ENCODE measurements at places on chromosomes 1 and 21.
A peak's percentile ranks its signal among the peaks of the same experiment; 100 is the strongest.

DNA sequence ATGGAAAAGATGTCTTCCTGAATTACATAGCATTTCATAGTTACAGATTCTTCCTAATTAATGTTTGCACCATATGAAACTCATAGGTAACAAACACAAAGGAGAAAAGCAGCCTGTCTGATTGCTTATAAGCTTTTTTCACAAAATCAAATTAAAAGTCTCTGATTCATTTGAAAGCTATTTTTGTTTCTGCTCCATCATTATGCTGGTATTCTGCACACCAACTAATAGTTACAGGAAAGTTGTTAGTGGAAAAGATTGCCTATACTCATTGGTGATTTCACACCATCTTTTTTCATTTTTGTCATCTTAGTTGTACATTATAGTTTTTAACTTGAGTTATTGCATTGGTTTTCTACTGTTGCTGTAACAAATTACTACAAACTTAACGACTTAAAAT is 70.0 kb downstream of the PRKAA2 start:
- DNase-seq: peak; percentile 27

DNA sequence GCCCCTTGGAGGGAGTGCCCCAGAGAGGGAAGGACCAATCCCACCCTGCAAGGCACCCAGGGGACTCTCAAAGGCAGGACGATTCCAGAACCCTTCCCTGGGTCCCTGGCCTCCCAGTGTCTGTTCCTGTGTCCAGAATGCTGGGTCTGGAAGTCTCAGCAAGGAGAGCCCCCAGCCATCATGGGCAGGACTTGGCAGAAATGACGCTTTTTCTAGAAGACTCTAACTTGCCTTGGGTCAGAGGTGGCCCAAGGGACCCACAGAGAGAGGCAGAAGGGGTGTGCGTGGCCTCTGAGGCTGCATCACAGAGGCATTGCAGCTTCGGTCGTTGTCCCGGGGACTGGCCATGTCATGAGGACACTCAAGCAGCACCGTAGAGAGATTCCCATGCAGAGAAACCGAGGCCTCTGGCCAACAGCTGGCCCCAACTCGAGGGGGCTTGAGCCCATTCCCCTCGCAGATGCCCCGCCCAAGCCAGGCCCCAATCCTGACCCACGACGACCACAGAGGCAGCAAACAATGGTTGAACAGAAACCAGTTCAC is 57.8 kb downstream of the WNT9A start:
- no peak for DNase-seq

DNA sequence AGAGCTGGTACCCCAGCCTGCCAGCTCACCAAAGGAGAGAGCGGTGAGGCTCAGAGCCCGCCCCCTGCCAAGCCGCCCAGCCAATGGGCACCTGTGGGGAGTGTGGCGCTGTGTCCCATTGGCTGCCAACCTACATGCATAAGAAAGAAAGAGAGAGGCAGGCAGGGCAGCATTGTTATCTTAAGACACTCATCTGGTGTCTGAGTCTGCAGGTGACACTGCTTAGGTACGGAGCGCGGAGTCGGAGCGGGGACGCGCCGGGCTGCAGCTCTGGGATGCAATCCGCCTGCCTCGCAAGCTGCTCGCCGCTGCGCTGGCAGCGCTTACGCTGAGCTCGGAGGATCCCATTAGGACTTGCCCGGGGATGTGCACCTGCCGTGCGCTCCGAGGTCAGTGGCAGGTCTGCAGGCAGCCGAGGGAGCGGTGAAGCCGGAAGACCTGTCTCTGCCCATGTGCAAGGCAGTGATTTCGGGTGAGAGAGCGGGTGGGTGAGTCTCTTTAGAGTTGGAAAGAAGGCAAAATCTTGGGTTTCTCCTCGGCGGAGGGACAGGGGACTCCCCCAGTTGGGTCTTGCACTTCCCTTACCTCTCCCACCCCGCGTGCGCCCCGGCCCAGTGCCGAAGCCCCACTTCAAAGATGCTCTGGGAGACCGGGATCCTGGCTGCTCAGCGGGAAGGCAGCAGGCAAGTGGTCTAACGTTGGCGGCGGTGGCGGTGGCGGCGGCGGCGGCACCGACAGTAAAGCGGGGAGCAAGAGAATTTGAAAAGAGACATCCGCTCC is at the start of gene BRINP2:
Gene BRINP2 (plus strand): TSS at position 203 of the 780 bp plus-strand sequence. CDS start 58,919 bp downstream, outside the sequence.
- peak; percentile 49 for DNase-seq

DNA sequence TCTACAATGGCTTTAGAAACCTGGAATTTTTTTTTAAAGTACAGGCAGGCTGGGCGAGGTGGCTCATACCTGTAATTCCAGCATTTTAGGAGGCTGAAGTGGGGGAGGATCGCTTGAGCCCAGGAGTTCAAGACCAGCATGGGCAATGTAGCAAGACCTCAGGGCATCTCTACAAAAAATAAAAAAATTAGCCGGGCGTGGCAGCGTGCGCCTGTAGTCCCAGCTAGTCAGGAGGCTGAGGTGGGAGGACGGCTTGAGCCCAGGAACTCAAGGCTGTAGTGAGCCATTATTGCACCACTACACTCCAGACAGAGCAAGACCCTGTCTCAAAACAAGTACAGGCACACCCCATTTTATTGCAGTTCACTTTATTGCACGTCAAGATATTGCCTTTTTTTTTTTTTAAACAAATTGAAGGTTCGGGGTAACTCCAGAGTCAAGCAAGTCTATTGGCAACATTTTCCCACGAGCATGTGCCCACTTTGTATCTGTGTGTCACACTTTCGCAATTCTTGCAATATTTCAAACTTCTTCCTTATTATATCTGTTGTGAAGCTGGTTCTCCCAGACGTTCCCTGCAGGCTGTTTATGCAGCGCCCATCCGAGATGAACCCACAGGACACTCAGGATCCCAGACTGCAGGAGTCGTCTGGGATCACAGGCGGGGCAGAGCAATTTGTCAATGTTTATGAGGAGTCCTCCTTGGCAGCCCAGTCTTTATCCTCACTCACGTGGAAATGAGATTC is 4.7 kb downstream of the HES2 start:
- no peak for DNase-seq

DNA sequence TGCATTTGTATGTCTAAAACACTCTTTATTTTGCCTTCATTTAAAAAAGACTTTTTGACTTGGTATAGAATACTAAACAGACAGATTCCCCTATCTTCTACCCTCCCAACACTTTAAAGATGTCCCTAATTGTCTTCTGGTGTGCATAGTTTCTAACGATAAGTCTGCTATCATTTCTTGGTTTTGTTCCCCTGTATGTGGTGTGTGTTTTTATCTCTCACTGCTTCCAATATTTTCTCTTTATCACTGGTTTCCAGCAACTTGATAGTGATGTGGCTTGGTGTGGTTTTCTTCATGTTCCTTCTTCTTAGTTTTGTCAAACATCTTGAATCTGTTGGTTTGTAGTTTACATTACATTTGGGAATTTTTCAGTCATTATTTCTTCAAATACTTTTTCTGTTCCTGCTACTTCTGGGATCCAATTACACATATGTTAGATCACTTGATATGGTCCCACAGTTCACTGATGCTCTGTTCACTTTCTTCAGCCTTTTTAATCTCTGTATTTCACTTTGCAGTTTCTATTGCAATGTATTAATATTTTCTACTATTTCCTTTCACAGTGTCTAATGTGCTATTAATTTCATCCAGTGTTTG is 23.2 kb downstream of the F5 start:
- no peak for DNase-seq

- no peak for DNase-seq
Observed at GRCh38 chr1:6134206-6134605, 45.9 kb downstream of the CHD5 start.

DNA sequence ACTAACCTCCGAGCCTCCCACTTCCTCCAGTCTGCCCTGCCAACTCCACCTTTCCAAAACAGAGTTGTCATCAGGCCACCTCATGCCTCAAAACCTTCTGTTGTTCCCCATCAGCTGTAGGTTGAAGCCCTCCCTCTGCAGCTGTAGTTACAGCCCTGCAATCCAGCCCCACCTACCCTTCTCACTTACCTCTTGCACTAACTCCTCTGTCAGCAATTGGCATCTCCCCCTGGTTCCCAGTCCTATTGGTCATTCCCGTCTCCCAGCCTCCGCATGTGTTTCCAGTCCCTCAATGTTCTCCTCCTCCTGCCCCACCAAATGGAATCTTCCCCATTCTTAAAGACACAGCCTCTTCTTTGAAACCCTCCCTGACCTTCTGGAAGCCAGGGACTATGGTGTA is 100.1 kb upstream of the GCLM start:
- no peak for DNase-seq

GRCh38 chr1:11671544-11672286 is 7.7 kb downstream of the FBXO6 start:
- DNase-seq: no peak

GRCh38 chr1:236795757-236796667 is 920 bp downstream of the MTR start:
- DNase-seq: peak; percentile 16

- DNase-seq: no peak
Observed at GRCh38 chr1:184633785-184634184, 120.9 kb downstream of the EDEM3 start.

DNA sequence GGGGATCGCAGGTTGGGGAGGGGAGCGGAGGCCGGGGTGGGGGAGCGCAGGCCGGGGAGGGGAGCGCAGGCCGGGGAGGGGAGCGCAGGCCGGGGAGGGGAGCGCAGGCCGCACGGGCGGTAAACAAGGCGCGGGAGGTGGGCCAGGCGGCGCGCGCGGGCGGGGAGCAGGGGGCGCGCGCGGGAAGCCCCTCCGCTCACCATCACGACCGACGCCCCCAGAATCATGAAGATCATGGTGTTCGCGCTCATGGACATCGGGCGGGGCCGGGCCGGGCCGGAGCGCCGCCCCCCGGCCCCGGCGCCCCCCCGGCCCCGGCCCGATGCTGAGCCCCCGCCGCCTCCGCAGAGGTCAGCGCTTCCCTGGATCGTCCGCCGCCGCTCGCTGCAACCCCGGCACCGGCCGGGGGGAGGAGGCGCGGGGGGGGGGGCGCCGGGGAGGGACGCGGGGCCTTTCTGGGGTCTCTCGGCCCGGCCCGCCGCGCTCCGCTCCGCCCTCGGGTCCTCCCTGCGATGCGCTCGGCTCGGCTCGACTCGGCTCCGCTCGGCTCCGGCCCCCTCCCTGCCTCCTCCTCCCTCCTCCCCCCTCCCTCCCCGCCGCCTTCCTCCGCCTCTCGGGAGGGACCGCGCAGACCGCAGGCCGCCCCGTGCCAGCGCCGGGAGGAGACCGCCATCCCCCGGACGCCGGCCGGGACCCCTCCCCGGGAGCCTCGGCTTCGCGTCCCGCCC is at the start of gene TMEM240:
Gene TMEM240 (minus strand): TSS at position 535 of the 728 bp plus-strand sequence. CDS start 278 bp downstream, at position 257.
- peak; percentile 96 for DNase-seq

DNA sequence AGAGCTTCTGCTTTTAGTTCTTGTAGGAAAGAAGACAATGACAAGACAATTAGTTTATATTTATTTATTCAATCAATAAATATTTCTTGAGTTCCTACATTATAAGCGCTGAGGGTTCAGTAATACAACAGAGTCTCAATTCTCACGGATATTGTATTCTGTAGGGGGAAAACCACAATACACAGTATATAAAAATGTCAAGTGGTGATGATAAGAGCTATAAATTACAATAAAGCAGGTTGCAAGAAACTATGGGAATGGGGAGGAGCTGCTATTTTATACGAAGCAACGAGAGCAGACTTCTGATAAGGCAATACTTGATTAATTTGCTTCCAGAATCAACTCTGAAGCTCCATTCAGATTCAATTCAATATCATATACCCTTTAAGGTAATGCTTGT is 10.6 kb upstream of the XCL1 start:
- DNase-seq: no peak

DNA sequence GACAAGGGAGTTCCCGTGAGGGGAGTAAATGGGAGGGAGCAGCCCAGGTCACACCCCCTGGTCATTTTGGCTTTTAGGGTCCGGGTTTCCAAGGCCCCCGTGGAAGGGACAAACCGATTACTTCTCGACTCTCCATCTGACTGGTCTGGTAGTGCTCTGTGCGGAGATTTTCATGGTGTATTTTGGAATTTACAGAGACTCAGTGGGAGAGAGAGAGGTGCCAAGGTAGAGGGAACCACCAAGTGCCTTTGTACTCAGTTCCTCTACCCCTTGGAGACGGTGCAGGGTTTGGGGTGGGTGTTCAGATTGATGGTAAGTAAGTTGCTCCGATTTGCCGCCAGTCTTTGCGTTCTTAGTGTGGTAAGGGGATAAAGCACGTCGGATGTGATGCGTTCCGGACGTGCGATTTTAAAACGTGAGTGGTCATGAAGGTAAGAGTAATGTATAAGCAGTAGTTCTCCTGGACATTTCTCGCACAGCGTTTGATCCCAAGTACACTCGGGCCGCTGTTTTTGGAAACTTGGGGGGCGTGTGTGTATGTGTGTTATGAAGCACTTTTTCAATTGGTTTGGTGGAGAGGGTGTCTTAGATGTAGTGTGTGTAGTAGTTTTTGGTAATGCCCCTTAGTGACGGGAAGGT is 682 bp downstream of the SUCO start:
- DNase-seq: no peak

DNA sequence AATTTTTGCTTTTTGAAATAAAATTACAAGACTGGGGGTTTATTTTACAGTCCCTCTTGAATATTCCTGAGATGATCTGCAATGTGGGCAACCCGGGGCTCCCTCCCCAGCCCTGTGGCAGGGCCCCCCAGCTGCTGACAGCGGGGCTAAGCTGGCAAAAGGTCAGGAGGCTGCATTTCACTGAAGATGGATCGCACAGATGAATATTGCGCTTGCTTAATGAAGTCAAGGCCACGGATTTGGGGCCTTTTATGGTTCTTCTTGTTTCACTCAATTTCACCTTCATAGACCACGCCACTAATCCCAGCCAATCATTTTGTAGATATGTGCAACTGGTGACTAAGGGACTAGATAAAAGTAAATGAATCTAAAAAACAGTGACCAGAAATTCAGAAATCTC is 50.8 kb upstream of the SLC22A15 start:
- no peak for DNase-seq

DNA sequence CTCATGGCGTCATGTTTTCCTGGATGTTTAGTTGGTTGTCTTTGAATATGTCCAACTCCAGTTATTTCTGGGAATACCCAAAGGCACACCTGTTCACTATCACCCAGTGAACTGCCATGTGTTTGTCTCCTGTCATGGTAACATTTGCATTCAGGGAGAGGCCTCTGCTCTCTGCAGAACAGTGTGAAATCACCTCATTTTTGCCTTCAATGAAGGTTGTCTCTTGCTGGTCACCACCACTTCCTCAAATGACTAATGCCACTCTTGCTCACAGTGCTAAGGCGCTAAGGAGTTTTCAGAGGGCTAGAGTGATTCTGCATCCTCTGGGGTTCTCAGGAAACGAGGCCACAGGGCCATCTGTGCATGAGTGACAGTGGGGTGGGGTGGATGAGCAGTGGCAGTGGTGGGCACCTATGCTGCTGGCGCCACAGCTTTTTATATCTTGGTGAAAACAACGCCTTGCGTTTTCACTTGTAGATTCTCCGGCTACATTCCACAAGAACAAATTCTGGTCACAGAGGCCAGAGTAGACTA is 60.0 kb upstream of the ATP5PO start:
- no peak for DNase-seq

- no peak for DNase-seq
Observed at GRCh38 chr1:8409606-8410005, 91.7 kb downstream of the SLC45A1 start.

DNA sequence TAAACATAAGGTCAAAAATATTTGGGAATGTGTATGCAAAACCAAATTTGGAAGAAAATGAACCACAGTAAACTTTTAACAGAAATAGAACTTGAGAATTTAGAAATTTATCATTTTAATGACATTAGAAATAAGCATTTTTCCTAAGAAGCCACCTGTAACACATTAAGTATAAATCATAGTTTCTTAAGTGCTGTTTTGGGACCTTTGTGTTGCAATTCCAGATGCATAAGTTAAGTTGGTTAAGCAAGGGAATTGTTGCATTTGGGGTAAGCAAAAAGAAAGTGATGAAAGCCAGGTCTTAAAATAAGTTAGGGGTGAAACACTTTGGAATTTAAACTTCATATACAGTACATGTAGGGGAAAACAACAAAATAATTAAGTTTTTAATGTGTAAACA is 49.8 kb downstream of the CDKN2C start:
- peak; percentile 52 for DNase-seq
